ENCODE measurements at places on chromosomes 12 and 14.
A peak's percentile ranks its signal among the peaks of the same experiment; 100 is the strongest.

- DNase-seq: no peak
Observed at GRCh38 chr14:26841920-26842741, 244.3 kb upstream of the NOVA1 start.

DNA sequence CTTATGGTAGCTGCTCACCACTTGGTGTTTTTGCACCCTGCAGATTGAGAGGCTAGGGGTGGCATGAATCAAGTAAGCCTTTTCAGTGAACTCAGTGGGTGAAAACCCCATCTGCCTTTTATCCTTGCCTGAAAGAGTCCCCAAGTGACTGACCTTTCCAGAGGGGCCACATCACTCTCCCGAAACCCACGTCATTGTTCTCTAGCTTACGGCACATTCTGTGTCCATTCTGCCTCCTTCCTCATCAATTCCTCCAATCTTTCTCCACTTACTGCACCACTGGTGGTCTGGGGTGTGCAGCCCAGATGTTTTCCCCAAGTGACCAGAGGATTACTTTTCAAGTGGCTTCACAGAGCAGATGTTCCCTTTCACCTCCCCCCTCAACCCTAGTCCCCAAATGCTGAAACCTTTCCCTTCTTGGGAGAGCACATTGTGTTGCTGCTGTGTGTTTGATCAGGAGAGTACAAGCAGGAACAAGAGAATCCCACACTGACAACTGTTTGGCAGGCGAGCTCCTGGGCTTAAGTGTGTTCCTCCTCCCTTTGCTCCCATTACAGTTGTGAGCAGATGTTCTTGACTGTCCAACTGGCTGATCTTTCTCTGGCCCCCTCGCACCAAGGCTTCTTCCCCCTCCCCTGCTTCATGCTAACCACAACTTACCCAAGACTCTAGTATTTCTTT, 138.0 kb upstream of the IGF1 start:
- DNase-seq: no peak

GRCh38 chr14:47442211-47442610, 233.2 kb downstream of the MDGA2 start:
- no peak for DNase-seq

DNA sequence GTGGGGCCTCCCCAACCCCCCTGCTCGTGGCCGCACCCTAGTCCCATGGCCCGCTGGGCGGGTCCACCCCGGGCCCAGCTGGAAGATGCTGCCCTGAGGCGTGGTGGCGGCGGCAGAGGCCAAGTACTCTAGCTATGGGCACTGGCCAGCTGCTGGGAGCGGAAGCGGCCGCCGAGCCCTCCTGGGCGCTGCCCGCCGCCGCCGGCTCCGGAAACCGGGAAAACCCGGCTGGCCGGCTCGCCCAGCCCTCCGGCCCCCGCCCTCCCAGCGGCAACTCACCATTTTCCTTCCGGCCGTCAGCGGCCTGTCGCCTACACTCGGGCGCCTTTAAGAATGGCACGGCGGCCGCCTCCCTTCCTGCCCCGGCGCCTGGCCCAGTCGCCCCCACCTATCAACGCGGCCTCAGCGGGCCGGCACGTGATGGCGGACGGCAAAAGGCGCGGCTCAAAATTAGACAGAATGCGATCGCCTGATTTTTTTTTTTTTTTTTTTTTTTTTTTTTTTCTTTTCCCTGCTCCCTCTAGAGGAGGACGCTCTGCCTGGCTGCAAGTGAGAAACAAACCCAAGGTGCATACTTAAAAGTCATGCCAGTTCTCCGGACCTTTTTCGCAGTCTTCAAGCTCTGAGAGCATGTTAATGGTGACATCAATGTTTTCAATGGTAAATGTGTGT, at the start of gene GMFB:
GMFB (minus strand) TSS at position 335 of the 672 bp plus-strand sequence; CDS start at position 282, 53 bp downstream.
- DNase-seq: peak; percentile 80

DNA sequence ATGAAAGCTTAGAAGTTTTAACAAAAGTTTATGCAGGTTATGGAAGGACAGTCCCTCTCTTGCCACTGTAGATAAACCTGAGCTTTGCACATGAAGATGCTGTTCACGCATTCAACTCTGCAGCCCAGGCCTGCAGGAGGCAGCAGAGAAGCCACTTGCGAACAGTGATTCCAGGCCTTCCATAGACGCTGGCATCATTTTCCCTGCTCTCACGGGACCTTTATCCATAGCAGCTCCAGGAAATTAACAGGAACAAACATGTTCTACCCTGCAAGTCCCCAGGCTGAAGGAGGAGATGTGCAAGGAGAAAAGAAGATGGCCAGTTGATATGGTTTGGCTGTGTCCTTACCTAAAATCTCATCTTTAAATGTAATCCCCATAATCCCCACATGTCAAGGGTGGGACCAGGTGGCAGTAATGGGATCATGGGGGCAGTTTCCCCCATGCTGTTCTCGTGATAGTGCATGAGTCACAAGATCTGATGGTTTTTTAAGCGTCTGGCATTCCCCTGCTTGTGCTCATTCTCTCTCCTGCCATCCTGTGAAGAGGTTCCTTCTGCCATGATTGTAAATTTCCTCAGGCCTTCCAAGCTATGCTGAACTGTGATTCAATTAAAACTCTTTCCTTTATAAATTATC, 2.0 kb downstream of the ERP27 start:
- DNase-seq: no peak

All from T-cell (primary cell).